ENCODE measurements at places on chromosomes 3 and 15. TPM values are rescaled to one million over a fixed set of nuclear protein-coding genes. Genes with fewer than 3 reads are reported as not detected.

HTR3E gene
- total RNA-seq: not detected

CCDC39 gene
- 0.12 TPM for total RNA-seq

LTF gene
- not detected for total RNA-seq

RBP2 gene
- total RNA-seq: not detected

PROK2 gene
- total RNA-seq: not detected

GPR62 gene
- under 0.01 TPM for total RNA-seq

CCRL2 gene
- 1.7 TPM for total RNA-seq

Measured in aortic smooth muscle cell (primary cell).